ENCODE measurements at places on chromosomes 6 and 20.

- no peak for DNase-seq
These were observed 10.0 kb upstream of the CST7 start for GRCh38 chr20:24939036-24939435.

DNA sequence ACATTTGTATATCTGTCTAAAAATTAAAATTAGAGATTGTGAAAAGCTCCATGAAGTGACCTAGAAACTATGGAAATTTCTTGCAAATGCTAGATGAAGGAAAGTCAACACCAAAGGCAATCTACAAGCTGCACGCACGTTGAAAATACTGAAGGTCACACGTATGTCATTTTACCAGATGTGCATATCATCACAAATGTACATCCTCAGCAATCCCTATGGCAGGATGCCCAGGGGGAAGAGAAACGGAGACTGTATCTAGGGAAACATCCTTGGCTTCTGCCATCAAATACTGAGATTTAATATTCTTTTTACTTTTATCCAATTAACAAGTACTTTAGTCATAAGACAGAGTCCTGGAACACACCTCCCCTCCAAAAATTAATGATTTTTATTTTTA, 672.0 kb downstream of the RNF144B start:
- DNase-seq = no peak

DNA sequence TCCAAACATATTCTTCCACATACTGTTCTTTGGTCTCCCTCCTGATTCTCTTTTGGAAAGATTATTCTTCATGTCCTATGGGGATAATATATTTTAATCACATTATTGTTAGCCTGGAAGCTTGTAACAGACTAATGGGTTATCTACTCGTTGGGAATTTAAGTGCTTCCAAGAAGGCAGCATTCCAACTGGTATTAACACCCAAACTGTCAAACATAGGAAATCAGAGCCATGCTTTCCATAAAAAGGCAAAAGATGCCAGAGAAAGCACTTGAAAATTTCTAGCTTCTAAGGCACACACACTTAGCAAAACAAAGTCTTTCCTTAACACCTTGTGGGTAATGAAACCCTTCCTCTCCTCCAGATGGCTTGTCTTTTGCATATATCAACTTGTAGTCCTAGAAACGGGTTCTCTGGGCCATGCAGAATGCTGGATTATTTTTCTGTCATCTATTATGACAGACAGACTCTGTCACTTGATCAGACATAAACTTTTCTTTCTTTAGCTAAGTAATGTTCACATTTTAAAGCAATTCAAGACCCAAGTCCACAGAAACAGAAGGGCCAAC, 41.5 kb downstream of the B4GALT5 start:
- no peak for DNase-seq

GRCh38 chr6:16850681-16851026, 89.4 kb upstream of the ATXN1 start:
- DNase-seq = no peak

DNA sequence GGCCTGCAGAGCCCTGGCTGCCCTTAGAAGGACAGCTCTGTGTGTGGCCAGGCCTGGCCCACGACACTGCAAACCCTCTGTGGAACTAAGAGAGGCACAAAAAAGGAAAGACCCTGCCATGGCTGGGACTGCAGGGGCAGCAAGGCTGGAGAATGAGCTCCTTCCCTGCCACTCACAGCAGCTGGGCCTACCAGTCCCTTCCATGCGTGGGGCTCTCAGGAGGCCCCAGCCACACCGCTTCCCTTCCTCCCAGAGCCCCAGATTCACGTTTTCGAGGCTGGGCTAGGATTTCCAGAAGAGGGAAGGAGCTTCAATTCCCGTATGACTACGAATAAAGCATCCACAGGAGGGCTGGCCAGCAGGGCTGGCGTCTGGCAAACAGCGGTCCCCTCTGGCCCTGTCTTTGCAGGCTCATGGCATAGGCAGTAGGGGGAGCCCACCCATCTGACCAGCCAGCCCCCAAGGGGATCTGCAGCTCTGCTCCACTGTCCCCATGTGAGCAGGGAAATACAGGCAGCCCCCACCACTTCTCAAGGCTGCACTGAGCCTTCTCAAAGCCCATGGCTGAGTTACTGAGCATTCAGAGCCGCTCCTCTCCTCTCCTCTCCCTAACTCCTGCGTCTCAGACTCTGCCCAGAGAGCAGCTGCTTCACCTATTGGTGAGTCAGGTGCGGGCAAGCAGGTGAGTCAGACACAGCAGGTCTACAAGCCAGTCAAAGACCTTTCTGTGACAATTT, 53.1 kb downstream of the NINL start:
- no peak for DNase-seq

- no peak for DNase-seq
These were observed 21.0 kb downstream of the CLDN20 start for GRCh38 chr6:155284775-155285174.

- DNase-seq = no peak
These were observed 63.5 kb upstream of the STMND1 start for GRCh38 chr6:17038316-17038715.

GRCh38 chr20:32028647-32029372, 18.6 kb downstream of the CCM2L start:
- no peak for DNase-seq

GRCh38 chr6:140980265-140980887, 1152.3 kb upstream of the GJE1 start:
- DNase-seq = no peak

DNA sequence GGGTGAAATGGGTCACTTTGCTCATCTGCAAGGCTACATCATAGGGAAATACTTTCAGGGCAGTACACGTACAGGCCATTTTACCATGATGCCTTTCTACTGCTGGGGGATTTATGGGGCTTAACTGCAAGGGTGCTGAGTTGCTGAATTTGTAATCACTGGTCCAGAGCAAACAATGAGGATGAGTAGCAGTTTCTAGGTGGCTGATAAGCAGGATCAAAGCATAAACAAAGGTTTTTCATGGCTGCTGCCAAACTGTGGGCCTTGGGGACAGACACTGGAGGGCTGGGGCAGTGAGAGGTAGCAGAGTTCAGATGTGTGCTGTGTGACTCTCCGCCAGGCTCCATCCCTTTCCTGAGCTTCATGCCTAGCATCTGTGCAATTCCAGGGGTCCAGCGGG, 68.3 kb downstream of the CNBD2 start:
- no peak for DNase-seq

DNA sequence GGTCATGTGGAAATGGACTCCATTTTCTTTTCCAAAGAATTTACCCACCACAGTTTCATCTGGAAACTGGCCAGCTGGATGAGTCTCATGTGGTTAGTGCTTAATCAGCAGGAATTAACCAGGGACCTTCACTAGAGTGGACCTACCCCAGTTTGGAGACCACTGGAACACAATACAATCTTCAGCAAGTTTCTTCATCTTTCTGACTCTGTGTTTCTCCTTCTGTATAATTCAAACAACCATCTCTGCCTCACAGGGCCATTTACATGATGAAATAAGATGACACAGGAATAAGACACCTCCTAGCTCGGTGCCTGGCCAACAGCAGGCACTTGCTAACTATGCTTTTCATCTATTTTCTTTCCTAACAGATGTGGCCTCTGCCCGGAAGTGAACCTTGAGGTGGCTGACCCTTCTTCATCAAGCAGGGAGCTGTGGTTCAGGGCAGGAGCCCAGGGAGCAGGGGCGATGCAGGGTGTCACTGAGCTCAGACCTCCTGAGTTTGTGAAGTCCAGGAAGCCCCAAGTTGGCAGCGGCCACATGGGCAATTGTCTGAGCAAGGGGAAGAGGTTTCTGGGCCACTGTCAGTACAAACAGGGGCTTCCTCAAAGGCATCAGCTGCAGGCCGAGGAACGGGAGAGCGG, 98.8 kb downstream of the SOD2 start:
- no peak for DNase-seq

GRCh38 chr20:5989539-5989938, 39.1 kb downstream of the MCM8 start:
- DNase-seq = no peak

GRCh38 chr6:34021554-34022190, 124.2 kb downstream of the GRM4 start:
- DNase-seq = no peak

GRCh38 chr20:13452470-13453124, 186.1 kb downstream of the TASP1 start:
- DNase-seq = no peak

DNA sequence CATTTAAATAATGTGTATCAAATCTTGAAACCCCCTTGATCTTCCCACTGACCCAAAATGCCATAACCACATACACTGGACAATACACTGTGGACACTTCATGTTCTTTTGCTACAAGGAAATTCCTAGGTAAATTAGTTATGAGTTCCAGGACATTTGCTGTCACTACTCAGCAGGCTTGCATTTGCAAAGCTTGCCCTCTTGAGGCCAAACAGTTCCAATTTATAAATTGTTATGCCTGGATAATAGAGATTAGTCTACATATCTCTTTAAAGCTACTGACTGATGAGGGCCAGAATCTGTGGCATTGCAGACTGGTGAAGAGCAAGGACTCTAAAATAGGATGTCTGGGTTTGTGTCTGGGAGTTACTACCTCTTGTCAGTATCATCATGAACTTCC, 17.4 kb upstream of the RAB32 start:
- no peak for DNase-seq

Measured in activated T-helper 1 cell treated with Interleukin-2 at 50 U/mL for 16 hours (primary cell).